ENCODE measurements at places on chromosomes 4 and X.

DNA sequence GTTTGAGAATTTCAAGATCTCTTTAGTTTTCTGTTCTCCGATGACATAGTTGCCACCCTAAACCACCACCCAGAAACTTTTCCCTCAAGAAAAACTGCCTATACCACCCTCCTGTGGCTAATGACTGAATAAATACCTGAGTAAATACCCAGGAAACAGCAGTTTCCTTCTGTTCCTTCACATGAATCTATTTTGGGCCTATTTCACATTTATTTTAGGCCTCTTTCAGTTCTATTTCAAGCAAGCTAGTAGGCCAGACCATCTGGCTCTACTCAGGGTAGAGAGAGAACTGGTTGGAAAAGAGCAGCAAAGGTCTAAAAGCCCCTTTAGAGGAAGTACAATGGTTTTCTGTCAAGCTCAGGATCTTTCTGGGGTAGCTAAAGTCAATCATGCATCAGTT lies 23.4 kb downstream of the ARHGEF9 start:
- DNase-seq = no peak

- no peak for DNase-seq
Measured at GRCh38 chr4:187664011-187664410, 331.6 kb upstream of the ZFP42 start.

- no peak for DNase-seq
Measured at GRCh38 chrX:134362560-134363089, 97.3 kb upstream of the HPRT1 start.

DNA sequence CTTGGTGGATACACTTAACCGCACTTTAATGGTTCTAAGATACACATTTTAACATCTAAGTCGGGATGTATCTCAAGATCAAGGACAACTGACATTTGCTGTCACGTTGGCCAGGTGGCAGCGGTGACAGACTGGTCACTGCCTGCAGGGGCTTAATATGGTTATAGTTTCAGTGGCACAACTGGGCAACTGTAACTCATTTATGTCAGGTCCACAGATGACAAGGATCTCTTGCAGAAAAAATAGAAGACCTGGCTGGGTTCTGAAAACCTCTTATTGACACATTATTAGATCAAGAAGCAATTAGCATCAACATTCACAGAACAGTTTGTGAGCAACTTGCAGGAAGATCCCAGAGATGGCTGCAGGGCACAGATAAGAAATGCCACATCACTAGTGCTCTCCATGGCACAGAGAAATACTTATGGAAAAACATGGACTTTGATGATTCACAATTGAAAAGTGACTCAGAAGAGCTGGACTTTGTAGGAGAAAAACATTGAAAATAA lies 99.6 kb upstream of the SORBS2 start:
- no peak for DNase-seq

- DNase-seq = no peak
Measured at GRCh38 chr4:38281371-38282071, 321.3 kb downstream of the PTTG2 start.

GRCh38 chr4:55173580-55173979 lies 48.2 kb upstream of the KDR start:
- DNase-seq = no peak

- DNase-seq = no peak
Measured at GRCh38 chrX:38578167-38578566, 16.8 kb downstream of the TSPAN7 start.

DNA sequence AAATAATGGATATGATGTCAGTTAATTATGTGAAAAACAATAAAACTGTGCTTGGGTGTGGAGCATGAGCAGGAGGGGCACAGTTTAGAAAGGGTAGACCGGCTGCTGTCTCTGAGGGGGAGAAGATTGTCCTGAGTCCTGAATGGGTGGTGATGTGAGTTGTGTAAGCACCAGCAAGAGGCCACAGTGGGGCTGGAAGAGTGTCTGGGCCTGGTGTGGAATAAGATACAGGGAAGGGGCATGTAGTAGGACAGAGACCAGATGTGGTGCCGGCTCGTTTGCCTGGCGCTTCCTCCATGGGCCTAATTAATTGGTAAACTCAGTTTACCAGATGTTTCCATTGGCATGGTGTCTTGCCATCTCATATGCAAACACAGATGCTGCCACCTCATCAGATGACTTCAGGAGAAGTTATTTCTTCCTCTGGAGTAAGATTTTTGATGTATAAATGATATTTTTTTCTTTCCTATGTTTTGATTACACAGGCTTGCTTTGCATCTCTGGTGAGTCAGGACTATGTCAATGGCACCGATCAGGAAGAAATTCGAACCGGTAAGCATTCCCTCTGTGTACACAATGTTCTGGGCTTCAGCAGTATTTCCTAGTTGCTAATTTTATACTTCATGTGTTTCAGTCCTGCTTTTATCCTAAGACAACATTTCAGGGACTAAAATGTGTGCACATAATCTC lies 5.1 kb downstream of the MED28 start:
- DNase-seq = no peak

DNA sequence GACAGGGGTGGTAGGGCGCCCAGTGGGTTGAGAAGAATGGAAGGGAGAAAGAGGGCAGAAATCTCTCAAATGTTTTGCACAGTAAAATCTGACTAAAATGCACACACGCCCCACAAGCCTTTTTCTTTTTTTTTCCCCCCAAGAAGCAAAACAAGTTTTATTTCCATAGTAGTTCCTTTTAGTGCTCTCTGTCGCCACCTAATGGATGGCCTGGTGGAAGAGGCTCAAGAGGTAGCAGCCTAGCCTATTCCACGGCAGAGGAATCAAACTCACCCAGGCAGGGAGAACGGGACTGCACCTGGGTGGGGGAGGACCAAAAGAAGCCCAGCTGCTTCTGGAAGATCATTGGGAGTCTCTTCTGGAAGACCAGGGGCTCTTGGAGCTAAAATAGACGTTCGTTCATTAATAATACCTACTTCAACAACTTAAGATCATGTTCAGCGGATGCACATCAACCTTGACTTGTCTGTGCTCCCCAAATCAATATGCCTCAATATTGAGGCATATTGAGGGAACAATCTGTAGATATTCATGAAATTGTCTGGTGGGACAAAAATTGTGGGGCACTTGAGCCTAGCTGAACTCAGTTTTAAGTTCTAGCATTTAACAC lies 31.6 kb upstream of the IRAK1 start:
- DNase-seq = no peak

DNA sequence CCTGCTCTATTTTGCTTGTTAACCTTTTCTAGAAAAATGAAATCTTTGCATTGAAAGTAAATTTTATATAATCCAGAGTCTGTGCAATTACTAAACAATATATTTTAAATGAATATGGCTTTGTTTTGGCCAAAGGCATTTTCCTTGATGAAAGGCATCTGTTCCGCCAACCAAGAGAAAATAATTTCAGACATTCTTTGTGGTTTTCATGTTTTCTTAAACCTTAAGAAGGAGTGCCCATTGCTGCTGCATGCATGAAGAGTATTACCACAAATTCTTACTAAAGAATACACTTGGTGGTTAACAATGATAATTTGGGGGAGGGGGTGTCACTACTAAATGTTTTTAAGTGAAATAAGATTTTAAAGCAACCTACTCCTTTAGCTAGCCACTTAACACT lies 2.7 kb upstream of the PDGFC start:
- DNase-seq = no peak

DNA sequence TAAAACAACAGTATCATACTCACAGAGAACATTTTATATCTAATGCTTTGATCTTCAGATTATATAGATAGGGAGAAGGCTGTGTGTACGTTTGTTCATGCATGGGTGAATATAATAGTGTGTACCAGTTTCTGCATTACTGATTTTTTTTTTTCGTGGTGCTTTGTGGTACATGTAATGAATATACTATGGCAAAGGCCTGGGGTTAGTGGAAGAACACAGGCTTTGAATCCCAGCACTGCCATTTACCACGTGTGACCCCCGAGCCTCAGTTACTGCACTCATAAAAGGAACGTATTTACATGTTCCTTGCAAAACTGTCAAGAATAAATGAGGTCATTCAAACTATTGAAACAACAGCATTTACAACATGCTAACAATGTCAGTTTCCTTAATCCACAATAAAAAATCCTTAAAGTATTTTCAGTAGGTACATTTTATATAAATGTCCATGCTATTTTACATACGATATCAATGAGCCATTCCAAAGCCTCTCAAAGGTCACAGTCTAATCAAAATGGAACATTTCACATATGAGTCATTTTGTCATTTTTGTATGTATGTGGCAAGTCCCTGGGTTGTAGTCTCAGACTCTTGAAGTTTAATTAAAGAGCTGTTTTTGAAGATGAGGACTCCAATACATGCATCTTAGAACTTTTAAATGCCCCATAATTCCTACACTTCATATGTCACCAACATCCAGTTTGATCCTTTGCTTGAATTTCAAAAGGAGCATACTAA lies 242.8 kb downstream of the PPP3CA start:
- no peak for DNase-seq

GRCh38 chrX:9352694-9353411 lies 112.0 kb upstream of the TBL1X start:
- peak; percentile 61 for DNase-seq

DNA sequence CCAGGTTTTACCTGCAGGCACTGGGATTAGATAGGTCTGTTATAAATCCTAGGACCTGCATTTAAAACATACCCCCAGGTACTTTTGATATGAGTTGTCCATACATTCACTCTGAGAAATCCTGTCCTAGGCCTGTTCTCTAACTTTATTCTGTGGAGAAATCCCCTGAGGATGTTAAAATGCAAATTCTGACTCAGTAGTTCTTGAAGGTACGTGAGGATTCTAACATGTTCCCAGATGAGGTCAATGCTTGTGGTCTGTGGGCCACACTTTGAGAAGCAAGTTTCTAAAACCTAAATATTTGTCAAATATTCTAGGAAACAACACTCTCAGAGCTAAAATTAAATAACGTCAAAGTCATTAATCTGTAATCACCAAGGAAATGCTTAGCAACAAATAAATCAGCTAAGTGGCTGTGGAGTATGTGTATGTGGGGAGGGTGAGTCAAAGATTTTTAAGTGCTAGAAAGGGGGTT lies 101.3 kb upstream of the MAGEB16 start:
- DNase-seq = no peak

- DNase-seq = no peak
Measured at GRCh38 chr4:20255823-20256222, 4.1 kb downstream of the SLIT2 start.

DNA sequence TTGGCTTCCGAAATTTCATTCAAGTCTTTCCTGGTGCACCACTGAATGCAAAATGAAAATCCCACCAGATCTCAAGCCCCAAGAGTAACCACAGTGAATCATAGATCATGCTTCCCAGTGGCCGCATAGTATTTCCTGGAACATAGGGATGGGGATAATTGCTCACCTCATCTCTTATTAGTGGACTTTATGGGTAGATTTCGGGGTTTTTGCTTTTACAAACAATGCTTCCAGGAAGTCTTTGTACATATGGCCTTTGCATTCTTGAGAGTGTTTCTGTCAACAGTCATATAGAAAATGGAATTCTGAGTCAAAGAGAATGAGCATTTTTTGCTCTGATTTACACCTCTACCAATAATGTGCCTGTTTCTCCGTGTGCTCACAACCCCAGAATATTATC lies 53.4 kb downstream of the PPEF2 start:
- DNase-seq = peak; percentile 6

GRCh38 chr4:108533876-108534275 lies 86.5 kb upstream of the RPL34 start:
- no peak for DNase-seq

DNA sequence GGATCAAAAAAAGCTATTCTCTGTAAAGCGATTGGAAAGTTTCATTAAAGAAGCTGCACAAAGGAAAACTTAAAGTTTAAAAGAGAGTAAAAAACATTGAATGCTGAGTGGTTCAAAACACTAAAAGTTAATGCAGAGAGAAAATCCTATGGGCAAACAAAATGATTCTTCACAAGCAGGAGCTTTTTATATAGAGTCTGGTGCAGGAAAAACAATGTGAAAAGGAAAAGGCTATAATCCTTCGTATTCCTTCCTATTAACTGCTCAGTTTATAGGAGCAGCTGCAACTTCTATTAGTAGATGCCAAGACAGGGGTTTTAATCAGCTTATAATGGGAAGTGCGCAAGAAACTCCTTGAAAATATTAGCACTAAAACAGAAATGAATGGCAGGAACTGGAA lies 100.7 kb downstream of the PDGFC start:
- no peak for DNase-seq

GRCh38 chr4:110515676-110516075 lies 39.7 kb downstream of the ENPEP start:
- DNase-seq = no peak
